ENCODE measurements at places on chromosomes 12 and 14. TPM values are rescaled to one million over a fixed set of nuclear protein-coding genes. Genes with fewer than 3 reads are reported as not detected.

DACT1 gene
- total RNA-seq, result 2.3 TPM

DNA sequence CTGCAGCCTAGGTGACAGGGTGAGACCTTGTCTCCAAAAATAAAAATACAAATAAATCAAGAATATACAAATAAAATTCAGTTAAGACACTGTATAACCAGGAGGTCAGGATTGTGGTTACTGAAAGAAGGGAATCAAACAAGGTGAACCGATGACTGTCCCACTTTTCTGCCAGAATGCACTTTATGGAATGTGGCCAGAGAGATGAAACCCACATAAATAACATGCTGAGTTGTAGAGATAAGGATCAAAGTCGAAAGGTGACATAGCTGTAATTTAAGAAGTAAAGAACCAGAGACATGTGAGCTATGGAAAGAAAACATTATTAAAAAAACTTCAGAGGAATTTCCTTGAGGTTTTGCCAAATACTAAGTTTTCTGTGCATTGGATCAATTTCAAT, 1098.2 kb upstream of the USP15 start:
- no peaks in the 10 kb centered on the region for H3K27me3 ChIP-seq
- H3K4me1 ChIP-seq, result no peaks in the 10 kb centered on the region
- H3K4me3 ChIP-seq, result no peak overlapping the region
- no peaks in the 10 kb centered on the region for H3K36me3 ChIP-seq

RFLNA gene
- total RNA-seq, result not detected

KNTC1 gene
- 126 TPM for total RNA-seq
